ENCODE measurements at places on chromosomes 2 and 18.

DNA sequence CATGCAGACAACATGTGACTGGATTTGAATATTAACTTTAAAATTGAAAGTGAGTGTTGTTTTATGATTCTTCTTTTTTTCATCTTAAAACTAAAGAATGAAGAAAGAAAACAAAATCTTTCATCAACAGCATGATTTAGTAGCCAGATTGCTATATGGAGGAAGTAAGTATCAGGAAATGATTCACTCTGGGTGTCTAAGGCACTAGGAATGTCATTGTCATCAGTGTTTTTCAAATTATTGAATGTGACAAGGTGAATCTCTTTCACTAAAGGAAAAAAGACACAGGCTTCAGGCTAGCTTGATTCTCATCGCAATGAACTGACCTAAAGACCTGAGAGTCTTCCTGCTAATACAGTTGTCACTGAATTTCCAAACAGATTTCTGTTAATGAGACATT is 430.1 kb downstream of the FBXO15 start:
- DNase-seq = no peak

DNA sequence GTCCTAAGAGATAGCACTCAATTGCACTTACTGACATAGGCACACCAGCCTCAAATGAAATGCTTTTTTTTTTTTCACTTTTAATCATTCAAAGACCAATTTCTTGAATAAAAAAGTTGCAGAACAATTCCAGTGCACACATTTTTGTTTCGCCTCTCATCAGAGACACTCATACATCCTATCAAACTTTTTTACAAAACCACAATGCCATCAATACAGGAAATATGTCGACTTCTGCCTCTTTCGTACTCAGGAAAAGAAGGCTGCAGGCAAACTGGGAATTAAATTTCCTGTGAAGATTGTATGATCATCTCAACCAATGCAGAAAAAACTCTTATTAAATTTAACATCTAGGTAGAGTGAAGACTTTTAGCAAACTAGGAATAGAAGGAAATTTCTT is 112.4 kb downstream of the DNER start:
- DNase-seq = no peak

GRCh38 chr18:25175558-25176517 is 176.1 kb downstream of the ZNF521 start:
- DNase-seq = no peak

- peak; percentile 92 for DNase-seq
Observed at GRCh38 chr2:26184555-26185303, 11.8 kb downstream of the GAREM2 start.

DNA sequence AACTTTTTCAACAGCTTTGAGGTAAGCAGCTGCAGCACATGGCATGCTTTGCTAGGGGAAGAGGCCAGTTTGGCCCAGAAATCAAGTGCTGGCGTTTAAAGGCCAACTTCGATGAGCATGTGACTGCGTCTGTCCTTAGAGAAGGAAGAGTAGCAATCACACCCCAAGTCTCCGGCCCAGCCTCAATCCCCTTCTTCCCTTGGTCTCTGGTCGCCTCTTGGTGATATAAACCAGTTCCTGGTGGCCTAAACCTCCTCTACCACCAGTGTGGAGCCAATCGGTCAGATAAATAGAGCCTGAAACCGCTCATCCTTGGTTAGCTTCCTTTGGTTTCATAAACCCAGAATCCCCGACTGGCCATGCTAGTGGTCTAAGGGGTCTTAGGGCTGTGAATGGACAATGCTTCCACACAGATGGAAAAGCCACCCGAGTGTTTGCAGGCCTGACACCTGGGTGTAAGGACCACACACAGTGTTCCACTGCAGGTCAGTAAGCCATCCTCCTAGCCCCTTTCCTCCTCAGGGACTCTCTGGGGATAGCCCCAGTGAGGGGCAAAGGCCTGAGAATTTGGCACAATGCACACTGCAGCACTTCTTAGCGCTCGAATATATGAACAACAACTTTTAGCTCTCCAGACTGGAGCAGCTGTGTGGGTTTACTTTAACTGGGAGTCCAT is 23.0 kb upstream of the COX7A2L start:
- no peak for DNase-seq

DNA sequence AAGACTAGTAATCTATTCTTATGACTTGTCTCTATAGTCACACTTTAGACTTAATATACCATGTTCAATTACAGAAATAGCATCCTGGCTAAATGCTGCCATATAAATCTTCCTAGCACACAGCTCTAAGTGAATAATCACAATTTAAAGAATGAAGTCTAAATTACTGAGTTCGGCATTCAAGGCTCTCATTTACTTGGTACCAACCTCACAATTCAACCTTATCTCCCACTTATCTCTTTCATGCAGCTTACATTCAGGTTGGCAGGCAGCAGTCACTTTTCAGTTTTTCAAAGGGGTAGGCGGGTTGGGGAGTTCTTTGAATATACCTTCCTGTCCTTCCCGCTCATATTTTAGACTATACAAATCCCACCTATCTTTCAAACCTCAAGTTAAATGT is 1.5 kb downstream of the MMADHC start:
- no peak for DNase-seq

- no peak for DNase-seq
Observed at GRCh38 chr2:185144159-185144919, 546.0 kb downstream of the ZNF804A start.

- DNase-seq = no peak
Observed at GRCh38 chr2:165902934-165903333, 50.6 kb downstream of the TTC21B start.

- peak; percentile 17 for DNase-seq
Observed at GRCh38 chr2:190119257-190119656, 56.7 kb upstream of the MSTN start.

GRCh38 chr2:129717560-129718130 is 261.8 kb upstream of the RAB6C start:
- DNase-seq = no peak

DNA sequence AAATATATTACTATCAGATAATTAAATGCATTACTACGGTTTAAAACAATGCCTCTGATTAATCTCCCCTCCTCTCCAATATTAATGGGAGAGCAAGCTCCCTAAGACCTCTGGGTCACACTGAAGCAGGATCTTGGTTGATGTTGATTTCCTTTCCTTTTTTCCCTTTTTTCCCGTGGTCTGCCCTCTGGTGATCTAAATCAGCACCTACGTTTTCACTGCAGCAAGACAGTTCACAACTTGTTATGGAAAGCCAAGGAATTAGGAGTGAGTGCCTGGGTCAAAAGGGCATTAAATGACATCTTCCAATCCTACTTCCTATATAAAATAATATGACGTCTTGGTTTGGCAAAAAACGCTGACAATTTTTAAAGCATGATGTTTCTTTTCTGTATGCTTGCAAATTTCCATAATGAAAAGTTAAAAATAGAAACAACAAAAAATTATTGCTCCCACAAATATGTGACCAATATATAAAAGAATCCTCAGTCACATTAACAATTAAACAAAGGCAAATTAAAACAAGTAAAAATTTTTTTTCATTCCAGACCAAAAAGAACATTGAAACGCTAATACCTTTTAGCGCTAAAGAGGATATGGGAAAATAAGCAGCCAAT is 7.9 kb upstream of the CFAP36 start:
- peak; percentile 33 for DNase-seq

DNA sequence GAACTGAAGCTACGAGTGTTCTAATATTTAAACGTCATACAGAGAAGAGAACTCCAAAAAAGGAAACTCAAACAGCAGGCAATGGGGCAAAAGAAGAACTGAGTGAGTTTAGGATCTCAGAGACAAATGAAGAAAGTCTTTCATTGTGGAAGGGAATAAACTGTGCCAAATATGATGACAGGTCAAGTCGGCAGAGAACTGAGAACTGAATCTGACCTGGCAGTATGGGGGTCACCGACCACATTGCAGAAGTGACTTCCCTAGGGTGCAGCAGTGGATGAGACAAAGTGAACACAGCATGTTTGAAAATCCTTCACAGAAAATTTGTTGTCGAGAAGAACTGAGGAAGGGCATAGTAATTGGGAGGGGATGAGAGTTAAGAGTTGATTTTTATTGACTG is 55.9 kb downstream of the TTC21B start:
- DNase-seq = no peak

DNA sequence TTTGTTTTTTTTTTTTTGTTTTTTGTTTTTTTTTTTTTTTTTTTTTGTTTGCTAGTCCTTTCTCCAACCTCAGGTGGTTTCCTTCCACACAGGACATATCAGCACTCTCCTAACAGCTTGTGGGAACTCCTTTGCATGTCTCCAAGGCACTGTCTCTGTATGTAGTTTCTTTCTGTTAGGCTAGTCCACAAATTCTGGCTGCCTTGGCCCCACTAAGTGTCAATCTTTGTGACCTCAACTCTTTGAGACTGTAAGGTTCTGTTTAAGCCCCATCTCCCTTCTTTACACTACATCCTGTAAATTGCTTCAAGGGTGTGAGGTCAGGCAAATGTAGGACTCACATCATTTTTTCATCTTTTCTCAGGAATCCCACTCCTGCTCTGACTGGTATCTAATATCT is 85.1 kb downstream of the NCOA1 start:
- no peak for DNase-seq

- no peak for DNase-seq
Observed at GRCh38 chr2:227507963-227508362, 36.0 kb downstream of the AGFG1 start.

DNA sequence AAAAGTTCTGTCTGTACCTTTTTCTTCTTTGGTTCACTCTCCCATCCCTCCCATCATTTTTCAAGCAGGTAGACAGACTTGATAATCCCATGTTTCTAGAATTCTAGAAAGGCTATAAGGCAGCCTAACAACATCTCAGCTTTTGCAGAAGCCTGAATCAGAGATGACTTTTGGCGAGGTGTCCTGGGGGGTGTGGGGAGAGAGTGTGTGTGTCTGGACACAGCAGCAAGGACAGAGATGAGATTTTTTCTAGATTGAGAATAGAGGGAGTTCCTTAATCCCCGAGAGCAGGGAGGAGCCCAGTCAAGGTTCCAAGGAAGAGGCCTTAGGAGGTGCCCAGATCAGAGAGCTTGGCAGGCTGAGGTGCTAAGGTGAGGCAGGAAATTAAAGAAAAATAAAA is 22.0 kb upstream of the LAPTM4A start:
- DNase-seq = peak; percentile 49

- no peak for DNase-seq
Observed at GRCh38 chr2:42368817-42369531, 8.0 kb upstream of the COX7A2L start.

GRCh38 chr2:65826567-65826966 is 394.2 kb upstream of the SPRED2 start:
- no peak for DNase-seq

DNA sequence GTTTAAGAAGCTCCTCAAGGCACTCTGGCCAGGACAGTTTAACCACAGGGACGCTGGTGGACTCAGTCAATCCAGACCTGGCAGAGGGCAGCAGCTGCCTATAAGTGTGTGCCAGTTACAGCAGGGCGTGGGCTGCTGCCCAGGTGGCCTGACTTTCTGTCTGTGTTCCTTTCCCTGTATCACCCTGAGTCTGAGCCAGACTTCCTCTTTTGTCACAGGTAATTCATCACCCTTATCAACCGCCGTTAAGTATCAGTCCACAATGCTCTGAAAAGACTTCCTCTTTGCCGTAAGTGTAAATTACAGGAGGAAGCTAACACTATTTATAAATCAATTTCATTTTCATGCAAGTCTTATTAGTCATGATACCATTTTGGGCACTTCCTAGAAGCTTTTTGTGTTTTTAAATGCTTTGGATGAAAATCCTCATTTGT is 7.0 kb downstream of the LPIN1 start:
- no peak for DNase-seq

DNA sequence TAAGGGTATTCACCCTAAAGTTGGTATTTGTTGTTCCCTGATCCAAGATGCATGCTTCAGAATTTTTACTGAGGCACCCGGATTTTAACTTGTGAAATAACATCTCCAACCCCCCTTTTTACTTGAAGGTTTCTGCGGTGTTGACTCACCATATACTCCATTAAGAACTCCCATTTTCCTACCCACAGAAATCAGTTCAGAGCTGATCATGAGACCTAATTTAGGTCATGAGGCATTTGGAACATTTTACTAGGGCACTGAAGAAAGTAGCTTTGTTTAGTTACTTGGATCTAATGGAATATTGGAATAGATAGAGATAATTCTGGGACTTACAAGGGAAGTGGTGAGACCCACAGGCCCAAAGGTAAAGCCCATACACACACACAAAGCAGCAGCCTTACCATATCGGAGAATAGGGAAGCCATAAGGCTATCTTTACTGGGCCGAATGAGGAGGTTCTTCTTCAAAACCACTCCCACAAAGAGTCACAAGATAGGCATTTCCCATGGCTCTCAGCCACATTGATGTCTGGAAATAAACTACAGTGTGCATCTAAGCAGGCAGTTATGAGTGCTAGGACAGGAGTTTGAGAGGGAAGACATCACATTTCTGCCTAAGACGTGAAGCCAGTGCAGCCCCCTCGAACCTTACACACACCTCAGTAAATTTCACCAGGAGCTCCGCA is 681.0 kb upstream of the LRRTM4 start:
- no peak for DNase-seq

GRCh38 chr2:45274250-45274926 is 265.1 kb upstream of the SIX2 start:
- DNase-seq = peak; percentile 50

GRCh38 chr2:67954093-67954748 is 108.6 kb downstream of the C1D start:
- DNase-seq = no peak

- DNase-seq = no peak
Observed at GRCh38 chr2:45898819-45899218, 247.3 kb downstream of the PRKCE start.

GRCh38 chr2:104889960-104890684 is 36.2 kb downstream of the POU3F3 start:
- no peak for DNase-seq

- no peak for DNase-seq
Observed at GRCh38 chr2:238220892-238221521, 17.5 kb upstream of the ILKAP start.

DNA sequence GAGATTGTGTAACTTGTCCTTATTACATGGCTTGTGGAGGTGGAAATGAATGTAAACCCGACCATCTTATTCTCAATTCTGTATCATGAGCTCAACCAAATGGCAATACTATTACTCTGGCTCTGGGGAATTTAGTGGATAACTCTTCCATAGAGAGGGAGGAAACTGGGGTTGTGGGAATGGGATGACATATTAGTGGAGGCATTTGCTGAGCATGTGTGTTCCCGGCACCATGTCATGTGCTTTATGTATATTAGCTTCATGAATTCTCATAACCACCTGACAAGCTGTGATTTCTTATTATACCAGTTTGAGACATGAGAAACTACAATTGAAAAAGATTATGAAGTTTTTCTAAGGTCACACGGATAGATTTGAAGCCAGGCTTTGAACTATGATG is 112.8 kb upstream of the TMEFF2 start:
- DNase-seq = no peak

DNA sequence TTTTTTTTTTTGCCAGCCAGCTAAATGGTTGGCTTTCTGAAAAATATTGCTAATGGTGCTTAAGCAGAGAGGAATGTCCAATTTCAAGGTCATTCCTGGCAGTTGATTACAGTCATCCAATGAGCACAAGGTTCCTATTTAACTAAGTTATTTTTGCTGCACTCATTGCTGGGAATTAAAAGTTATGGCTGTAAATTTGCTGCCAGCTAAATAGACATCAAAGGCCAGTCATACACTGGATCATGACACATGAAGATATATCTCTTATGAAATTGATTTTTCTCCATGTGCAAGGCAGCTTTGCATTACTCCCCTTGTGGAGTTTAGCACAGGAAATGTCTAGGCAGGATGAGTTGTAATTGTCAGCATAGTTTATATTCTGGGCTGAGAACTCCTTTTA is 1898.4 kb upstream of the CELF4 start:
- no peak for DNase-seq
